Brain pericyte (primary cell): ENCODE measurements at places on chromosomes 13 and 19.

- DNase-seq: no peak
These were observed 24.4 kb upstream of the LILRA2 start for GRCh38 chr19:54549224-54549623.

GRCh38 chr13:28679628-28680027 lies 20.7 kb downstream of the POMP start:
- DNase-seq: no peak

DNA sequence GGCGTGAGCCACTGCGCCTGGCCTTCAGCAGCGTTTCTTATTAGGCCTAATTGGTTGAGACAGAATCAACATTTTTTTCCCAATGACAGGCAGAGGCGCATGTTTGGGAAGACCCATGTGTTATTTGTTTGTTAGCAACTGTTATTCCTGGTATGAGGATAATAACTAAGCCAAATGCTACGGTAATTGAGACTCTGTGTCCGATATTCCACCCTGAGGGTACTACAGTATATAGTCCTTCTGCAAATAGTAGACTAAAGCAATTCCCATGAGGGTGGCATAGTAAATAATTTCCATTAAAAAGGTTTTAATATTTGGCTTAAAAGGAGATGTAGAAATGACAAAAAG lies 18.4 kb upstream of the CCL25 start:
- no peak for DNase-seq

DNA sequence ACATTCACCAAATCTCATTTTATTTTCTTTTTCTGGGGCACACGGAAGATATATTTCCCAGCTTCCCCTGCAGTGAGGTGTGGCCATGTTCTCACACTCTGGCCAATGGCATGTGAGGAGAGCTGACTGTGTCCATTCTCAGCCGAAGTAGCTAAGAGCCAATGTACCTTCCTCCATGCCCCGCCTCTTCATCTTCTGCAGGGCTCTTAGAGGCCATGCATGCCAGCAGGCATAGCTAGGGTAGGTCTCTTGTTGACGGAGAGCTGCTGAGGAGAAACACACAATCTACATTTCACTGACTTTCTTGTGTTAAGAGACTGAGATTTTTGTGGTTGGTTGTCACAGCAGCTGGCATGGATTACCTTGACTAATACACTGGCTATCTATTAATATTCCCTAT lies 9.8 kb upstream of the MICU2 start:
- no peak for DNase-seq

GRCh38 chr19:2129486-2129885 lies 21.9 kb downstream of the AP3D1 start:
- no peak for DNase-seq

DNA sequence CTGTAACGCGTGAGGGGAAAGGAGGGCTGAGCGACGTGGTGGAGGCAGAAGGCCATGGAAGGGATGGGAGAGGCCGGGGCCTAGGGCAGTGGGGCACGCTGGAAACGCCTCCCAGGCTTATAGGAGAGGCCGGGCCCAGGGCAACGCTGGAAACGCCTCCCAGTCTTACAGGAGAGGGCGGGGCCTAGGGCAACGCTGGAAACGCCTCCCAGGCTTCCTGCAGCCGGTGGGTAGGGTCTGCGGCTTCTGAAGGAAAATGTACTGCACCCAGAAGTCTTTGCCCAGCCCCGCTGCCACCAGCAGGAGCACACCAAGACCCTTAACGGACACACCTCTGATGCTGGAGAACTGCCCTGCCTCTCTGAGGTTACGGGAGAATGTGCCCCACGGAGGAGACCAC lies 9.1 kb downstream of the CACTIN start:
- DNase-seq: no peak

DNA sequence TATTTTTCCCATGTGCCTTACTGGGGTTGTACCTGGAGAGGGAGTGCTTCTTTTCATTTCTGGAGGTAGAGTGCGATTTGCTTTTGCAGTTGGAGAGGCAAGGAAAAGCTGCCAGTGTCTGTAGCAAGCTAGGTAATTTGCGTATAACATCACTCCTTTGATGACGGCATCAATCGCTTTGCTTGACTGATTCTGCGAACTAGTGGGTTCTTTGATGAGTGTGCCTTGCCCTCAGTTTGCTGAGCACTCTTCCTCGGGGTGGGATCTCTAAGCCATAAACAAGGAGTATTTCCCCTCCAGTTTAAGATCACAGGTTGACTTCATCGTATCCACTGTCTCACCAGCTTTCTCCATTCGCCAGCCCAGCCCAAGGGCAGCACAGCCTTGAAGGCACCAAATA lies 344.5 kb downstream of the KCNRG start:
- no peak for DNase-seq

DNA sequence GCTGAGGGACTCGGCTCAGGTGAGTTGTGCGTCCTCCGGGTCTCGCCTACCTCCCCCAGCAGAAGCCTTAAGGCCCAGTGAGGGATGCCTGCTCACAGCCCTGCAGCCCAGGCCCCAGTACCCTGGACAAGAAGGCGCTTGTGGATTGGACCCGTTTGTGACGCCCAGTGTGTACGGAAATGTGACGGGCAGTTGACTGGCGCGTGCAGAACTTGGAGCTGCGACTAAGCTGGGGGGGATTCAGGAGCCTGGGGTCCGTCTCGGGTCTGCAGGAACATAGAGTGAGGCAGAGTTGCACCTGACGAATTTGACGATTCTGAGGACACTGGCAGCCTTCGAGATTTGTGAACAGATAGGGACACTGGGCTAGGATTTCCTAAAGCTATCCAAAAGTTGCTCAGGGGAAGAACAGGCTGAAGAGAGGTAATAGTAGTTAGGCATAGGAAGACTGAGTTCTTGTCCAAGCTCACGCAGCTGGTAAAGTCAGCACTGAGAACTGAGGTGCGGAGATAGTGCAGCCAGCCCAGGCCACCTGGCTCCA lies 519 bp downstream of the ZNF551 start:
- no peak for DNase-seq

GRCh38 chr19:3788996-3789778 lies 3.0 kb upstream of the MATK start:
- no peak for DNase-seq

DNA sequence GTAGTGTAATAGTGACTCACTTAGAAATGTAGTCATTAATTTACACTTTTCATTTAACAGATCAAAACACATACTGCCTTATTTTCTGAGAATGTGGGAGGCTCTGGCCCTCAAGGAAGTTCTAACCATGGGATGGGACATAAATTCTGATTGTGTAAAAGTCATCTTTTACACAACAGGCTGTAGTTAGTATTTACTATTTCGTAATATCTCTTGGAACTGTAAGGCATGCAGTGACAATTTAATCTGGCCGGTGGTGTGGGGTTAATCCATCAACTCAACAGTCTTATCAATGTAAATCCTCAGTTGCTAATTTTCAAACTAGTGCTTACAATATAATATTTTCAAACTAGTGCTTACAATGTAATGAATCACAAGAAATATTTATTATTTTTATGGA lies 1599.2 kb downstream of the EFNB2 start:
- DNase-seq: no peak

- DNase-seq: no peak
These were observed 691.1 kb downstream of the UQCRFS1 start for GRCh38 chr19:28521614-28522544.

GRCh38 chr13:65638572-65639168 lies 1591.5 kb downstream of the PCDH9 start:
- no peak for DNase-seq

DNA sequence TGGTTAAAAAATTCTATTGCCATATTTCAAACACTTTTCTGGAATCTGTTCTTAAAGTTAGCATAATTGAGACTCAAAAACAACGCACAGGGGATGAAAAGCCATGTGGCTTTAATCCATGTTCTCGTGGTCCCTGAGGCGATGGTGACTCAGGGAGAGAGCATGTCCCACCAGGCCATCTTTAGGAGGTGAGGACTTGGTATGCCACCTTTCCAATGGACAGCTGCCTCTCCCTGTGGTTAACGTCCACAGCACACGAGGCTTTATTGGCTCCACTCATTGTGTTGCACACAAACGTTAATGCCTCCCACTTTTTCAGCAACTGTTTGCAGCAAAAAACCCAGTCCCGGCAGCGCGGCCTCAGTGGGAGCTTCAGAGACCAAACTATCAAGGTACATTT lies 51.4 kb downstream of the EFNB2 start:
- DNase-seq: no peak

- no peak for DNase-seq
These were observed 7.0 kb downstream of the SOX21 start for GRCh38 chr13:94705081-94706030.

GRCh38 chr19:29665826-29666577 lies 741 bp downstream of the PLEKHF1 start:
- DNase-seq: no peak

DNA sequence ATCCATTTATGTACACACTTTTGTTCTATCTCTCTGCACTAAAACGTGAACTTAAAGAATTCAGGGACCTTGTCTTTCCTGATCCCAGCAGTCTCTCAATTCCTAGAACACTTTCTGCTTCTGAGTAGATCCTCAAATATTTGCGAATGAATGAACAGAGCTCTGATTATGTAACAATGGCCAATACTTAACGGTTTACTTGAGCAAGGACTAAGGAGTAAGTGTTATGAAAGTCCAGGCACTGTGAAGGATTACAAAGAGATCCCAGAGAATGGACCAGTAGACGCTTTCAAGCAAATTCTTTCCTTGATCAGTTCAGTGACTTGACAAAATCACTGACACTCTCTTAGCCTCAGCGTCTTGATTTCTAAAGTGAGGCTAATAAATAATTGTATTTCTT lies 514.5 kb upstream of the KLHL1 start:
- DNase-seq: no peak

DNA sequence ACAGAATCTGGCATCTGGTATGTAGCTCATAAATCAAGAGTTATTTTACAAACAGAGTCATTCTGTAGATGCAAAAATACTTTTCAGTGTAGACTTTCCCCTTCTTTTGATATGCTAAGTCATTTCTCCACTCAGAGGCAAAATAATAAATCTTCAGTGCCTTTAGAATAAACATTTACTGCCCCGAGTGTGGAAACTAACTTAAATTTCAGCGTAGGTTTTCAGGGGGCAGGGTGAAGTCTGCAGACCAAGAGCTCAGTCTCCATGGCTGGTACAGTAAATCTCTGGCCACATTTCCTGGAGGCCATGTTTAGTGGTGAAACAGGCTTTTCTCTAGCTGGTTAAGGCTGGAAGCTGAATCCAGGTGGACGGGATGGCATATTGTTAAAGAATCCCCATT lies 13.1 kb upstream of the ADPRHL1 start:
- no peak for DNase-seq

GRCh38 chr19:16037424-16038195 lies 38.7 kb upstream of the TPM4 start:
- DNase-seq: no peak

DNA sequence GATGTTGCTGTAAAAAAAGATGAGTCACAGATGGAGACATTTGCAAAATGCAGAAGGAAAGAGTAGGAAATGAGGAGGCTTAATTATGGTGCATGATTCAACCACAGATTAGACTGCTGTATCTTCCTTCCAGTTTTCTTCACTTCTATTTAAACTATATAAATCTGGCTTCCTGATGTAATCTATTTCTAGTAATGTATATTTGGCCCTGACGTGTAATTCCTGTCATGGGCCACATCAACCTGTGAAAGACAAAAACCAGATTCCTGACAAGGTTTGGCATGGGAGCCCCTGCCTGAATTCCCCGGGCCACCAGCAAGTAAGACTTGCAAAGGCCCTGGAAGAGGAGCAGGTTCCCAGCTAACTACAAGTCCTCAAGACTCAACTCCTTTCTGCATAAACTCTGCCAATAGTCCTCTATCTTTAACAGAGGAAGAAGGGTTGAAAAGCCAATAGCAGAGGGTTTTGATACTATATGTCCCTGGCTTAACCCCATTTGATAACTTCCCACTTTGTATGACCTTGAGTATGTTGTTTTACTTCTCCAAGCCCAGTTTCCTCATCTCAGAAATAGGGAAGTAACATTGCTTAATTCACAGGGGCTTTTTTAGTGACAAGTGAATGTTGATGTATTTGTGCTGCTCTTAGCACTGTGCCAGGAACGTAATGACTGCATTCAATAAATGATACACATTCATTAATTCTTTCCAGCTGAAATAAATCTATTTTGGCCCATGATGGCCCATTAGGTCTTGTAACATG lies 172.7 kb downstream of the SPRY2 start:
- no peak for DNase-seq
